ENCODE measurements at places on chromosomes 1 and 21. TPM values are rescaled to one million over a fixed set of nuclear protein-coding genes. Genes with fewer than 3 reads are reported as not detected.

- no peaks in the 10 kb centered on the region for H3K27me3 ChIP-seq
- H3K36me3 ChIP-seq = no peaks in the 10 kb centered on the region
- H3K4me3 ChIP-seq = no peak overlapping the region
- DNase-seq = no peak
- no peak overlapping the region for H3K27ac ChIP-seq
These were observed 15.3 kb upstream of the KANK4 start for GRCh38 chr1:62334434-62334985.

The E2F2 gene
- 4.2 TPM for total RNA-seq

DNA sequence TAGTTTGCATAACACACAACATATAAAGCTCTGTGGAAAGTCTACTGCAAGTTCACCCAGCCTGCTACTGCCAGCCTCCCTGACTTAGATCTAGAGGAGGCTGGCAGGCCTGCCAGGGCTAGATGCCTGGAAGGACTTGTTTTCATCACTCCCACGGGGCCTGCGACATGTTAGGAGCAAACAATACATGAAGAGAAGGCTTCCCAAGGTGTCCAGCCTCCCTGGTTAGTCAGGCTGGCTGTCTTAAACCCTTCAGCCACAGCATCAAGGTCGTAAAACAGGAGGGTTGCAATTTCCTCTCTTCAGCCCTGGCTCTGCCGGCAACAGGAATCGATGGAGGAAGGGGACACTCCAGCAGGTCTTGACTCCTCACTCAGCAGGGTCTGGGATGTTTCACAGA is 104.5 kb downstream of the NGF start:
- no peaks in the 10 kb centered on the region for H3K4me1 ChIP-seq
- no peaks in the 10 kb centered on the region for H3K36me3 ChIP-seq

- no peaks in the 10 kb centered on the region for H3K27me3 ChIP-seq
- no peak overlapping the region for H3K4me3 ChIP-seq
- H3K27ac ChIP-seq = no peak overlapping the region
These were observed 37.4 kb downstream of the GADD45A start for GRCh38 chr1:67722292-67722944.

DNA sequence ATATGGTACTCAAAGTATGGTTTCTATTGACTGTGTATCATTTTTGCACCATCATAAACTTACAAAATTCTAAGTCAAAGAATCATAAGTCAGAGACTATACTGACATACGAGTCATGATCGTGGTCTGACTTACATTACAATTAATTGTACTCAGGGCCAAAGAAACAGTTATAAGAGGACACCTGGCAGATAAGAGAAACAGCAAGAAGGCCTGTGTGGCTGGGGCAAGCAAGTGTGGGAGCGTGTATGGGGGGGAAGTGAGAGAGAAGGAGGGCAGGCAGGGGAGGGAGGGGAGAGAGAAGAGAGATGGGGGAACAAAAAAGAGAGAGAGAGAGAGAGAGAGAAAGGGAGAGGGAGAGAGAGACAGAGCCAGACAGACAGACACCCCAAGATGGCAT is 70.9 kb downstream of the RERE start:
- H3K36me3 ChIP-seq = no peaks in the 10 kb centered on the region
- H3K4me1 ChIP-seq = no peaks in the 10 kb centered on the region
- DNase-seq = no peak
- no peak overlapping the region for H3K27ac ChIP-seq
